ENCODE measurements at places on chromosomes 11 and 22.

DNA sequence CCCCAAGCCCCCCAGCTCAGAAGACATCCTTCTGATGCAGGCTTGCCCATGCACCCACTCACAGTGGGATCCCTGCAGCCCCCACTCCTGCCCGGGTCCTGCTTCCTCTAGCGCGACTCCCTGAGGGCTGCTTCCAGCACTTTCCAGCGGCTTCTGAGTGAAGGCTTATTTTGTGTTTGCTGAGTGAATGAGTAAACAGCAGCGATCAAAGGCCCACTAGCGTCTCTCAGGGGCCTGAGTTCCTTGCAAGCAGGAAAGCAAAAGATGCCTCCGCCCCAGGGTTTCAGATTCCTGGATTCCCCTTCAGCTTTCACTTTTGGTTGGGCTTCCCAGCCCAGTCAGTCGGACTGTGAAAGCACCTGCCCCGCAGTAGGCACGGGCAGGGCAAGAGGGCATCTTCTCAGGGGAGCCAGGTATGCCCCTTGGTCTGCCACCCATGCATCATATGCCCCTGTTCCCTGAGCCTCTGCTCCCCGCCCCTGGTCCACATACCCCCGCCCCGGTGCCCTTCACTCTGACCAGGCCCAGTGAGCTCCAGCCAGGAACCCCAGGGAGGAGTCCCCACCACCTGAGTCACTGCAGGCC lies 9.2 kb downstream of the FADD start:
- no peak for DNase-seq

GRCh38 chr11:47351156-47352126 lies 1.1 kb downstream of the MYBPC3 start:
- DNase-seq: no peak

DNA sequence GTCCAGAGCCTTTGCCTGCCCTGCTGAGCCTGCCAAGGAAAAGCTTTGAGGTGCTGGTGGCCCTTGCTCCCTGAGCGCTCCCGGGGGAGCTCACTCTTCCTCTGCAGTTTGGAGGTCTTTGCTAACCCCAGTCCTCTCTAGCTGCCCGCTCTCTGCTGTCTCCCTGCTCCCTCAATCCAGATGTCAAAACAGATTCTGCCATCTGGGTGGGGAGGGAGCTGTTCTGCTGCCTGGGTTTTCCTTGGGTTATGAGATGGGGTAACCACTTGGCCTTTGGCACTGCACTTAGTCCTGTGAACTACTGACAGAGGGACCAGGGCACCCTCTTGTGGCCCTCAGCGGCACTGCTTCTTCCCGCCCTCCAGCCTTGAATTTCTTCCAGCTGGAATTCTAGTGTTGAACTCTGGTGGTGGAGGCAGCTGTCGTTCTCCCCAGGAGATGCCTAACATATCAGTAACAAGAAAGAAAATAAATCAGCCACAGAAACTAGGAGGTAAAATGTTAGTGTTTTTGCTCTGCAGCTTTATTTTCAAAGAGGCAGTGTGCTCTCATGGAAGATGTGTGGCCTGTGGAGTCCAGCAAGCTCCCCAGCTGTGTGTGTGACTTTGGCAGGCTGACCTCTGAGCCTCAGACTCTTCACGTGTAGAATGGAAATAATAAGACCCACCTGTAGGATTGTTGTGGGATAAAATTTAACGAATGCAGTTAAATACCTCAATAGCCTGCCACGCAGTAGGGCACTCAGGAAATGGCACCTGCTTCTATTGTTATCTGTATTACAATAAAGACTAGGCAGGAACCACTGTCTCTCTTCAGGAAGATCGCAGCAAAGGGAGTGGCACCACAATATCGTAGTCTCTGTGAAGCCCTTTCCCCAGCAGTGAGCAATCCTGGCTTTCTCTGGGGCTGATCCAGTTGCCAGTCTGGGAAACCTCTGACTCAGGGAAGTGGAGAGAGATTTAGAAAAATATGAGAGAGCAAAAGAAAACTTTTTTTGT lies 23.4 kb downstream of the ARFGAP2 start:
- DNase-seq: peak; percentile 77

- DNase-seq: no peak
These were observed 2.4 kb upstream of the CECR2 start for GRCh38 chr22:17366830-17367229.

- DNase-seq: no peak
These were observed 97.1 kb upstream of the SYT13 start for GRCh38 chr11:45383224-45383623.

DNA sequence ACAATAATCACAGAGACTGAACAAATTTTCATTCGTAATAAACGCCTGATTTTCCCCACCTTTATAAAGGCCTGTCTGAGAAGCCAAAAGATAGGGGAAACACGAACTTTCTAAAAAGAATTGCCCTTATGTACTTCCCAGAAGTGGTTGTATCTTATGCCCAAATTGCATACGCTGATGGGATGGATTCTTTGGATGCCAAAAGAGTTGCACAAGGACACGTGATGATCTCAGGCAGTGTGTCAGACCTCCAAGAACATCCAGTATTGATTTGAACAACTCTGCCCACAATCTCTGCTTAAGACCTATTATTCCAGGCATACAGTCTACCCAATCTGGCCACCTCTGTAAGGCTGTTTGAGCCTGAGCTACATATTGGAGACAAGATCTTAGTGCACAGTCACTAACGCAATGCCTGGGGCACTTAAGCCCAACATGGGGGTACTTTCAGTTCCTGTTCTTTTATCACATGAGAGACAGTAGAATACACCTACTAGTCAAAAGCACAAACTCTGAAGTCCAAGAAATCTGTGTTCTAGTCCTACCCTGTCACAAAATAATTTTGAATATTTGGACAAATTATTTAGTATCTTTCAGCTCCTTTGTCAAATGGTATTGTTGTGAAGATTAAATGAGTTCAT lies 38.9 kb downstream of the OR10A6 start:
- DNase-seq: no peak

DNA sequence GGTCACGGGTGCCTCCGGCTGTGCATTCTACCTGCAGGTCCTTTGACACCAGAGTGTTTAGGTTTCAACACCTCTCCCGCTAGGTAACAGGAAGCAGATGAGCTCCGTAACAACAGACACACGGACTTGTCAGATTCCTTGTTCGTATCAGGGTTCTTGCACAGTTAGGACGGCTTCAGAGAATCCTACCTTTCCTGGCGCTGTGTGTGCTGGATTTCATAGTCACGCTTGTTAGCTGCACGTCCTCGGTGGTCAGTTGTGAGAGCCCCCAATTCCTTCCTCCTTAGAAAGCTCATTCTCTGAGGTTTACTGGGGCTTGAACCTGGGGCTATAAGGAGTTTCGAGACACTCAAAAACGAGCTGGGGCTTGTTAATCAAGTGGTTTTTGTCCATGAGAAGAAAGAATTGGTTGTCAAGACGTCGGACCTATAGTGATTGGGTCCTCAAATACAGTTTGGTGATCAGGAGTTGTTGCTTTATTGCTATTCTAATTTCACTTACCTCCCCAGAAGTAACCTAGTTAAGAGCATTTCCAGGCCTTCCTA lies 664 bp downstream of the DDB2 start:
- DNase-seq: no peak

DNA sequence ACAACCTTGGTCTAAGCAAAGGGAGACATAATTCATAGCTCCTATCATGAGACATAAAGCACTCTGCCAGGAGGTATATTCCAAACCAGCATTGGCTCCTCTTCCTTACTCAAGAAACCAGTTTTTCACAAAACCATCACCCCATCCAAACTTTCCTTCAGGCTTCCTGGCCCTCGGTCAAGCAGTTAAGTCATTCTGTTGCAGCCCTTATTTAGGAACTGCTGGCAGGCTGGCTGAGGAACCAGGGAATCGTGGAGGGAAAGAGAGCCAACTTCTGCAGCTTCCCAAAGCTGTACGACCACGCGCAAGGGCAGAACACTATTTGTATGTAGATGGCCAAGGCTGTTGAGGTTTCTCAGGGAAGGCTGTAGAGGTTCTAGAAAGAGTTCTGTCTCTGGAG lies 680 bp downstream of the IFT46 start:
- no peak for DNase-seq

GRCh38 chr11:71485466-71485865 lies 32.5 kb downstream of the NADSYN1 start:
- DNase-seq: no peak

- no peak for DNase-seq
These were observed 138.2 kb downstream of the NECTIN1 start for GRCh38 chr11:119590651-119591351.

- no peak for DNase-seq
These were observed 10.1 kb upstream of the VSIG10L2 start for GRCh38 chr11:125935618-125936199.

DNA sequence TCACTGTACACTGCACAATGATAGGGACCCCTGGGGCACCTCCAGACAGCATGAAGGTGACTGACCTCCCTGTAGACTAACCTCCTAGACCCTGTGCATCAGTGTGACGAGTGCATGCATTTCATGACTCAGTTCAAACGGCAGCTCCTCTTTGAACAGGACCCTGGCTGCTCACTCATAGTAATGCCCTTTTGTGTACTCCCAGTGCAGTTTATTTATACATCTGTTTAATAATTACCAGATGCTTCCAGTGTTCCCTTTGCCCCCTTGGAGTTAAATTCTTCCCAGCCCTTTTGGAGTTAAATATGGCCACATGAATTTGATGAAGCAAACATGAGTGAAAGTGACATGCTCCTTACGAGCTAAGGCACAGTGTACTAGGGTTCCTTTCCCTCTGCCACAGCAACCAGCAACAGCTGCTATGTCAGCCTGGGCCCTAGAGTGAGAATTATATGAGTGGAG lies 72.4 kb downstream of the PANX1 start:
- no peak for DNase-seq

GRCh38 chr11:6541356-6541755 lies 44.3 kb downstream of the DNHD1 start:
- DNase-seq: no peak

GRCh38 chr11:19953336-19953735 lies 206.9 kb downstream of the DBX1 start:
- no peak for DNase-seq

DNA sequence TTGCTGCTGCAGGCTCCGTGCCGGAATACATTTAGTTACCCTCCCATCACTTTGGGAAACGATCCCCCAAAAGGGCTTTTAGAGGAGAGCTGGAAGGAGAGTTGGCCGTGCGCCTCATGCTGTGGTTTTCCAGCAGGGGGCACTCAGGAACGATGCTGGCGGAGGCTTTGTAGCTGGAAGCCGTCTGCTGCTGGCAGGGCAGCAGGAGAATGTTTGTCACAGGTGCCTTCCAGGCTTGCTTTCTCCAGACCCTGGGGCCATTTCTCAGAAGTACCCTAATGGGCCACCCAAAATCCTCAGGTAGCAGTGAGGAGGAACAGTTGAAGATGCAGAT lies 30.0 kb upstream of the CABP7 start:
- DNase-seq: peak; percentile 79

GRCh38 chr11:45477588-45477987 lies 187.8 kb downstream of the CHST1 start:
- no peak for DNase-seq

- DNase-seq: no peak
These were observed 15.2 kb upstream of the TH start for GRCh38 chr11:2186669-2187279.

DNA sequence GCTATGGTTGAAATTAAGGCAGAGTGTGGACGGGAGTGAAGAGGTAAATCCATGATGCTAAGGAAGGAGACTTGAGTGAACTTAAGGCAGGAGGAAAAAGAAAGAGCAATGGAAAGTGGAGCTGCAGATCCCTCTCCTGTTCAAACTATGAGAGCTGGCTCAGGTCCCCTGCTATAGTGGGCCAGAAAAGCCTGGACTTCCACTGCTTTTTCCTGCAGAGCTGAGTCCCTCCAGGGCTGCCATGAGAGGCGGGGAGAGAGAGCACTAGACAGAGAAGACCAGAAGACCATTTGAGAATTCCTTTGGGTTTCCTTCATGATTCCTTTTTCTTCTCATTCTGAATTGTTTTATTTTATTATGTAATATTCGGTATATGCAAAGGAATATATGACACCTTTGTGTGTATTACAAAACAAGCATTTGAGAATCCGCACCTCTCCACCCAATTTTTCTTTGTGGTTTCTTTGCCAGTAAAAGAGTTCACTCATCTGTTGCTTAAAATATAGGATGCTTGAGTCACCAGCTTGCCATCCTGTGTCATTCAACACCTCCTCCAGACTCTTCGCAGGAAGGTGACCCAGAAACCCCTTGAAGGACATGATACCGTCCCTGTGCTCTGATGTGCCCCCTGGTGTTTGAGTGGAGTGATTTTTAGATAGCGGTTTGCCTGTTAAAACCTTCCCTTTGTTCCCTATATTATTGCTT lies 24.4 kb downstream of the SREBF2 start:
- peak; percentile 42 for DNase-seq

GRCh38 chr11:80443177-80443576 lies 1002.3 kb upstream of the TENM4 start:
- DNase-seq: no peak

- DNase-seq: peak; percentile 32
These were observed 49.5 kb upstream of the HSPA8 start for GRCh38 chr11:123111465-123111864.

GRCh38 chr11:107856981-107857517 lies 1.5 kb downstream of the SLC35F2 start:
- no peak for DNase-seq

DNA sequence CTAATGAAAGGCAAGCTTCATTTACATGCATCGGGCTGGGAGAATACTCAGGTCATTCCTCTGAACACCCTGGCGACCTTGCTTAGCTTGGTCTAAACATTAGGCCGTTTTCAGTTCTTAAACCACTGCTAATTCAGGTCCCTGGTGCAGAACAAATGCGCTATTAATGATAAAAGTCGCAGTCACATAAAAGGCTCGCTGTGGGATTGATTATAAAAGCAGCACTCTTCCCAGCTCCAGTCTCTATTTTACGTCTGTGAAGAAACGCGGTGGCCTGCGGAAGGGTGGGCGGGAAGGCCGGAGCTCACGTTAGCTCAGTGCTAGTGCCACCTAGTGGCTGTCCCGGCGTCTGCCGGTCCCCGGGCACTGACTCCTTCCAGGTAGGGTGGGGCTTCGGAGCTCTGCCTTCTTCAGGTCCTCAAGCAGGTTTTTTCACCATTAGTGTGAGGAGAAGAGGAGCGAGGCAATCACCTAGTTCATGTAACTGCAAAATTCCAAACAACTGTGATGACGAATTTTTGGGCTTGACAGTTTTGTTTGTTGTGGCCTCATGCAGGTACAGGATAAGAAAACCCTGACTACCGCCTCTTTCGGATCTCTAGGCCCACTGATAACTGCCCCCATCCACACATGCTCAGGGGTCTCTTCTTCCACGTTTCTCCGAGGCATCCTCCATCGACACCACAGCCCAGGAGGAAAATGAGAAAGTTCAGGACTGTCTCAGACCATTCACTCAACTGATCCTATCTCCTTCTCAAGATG lies 66.5 kb upstream of the CLMP start:
- no peak for DNase-seq

DNA sequence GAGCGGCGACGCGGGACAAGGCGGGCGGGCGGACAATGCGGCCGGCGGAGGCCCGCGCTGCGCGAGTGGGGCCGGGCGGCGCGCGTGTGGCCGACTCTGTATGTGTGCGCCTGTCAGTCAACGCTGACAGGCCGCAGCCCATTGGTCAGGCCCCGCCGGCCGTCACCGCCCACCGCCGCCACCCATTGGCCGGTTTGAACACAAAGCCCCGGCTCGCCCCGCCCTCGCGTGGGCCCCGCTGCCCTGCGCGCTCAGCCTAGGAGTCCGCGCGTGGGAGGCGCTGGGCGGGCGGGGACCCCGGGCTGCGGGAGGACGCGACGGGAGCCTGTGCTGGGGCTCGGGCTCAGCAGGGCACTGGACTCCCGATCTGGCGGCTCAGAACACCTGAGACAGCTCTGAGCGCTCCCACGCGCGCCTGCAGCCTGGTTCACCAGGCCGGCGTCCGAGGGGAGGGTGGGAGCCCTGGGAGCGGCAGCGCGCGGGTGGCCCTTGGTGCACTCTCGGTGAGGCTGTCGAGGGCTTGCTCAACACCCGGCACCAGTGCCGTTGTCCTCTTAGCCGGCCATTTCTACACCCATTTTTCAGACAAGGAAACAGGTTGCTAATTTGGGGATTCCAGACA lies at the start of gene SUN2:
TSS of gene SUN2 (minus strand) at position 88 of the 622 bp plus-strand sequence. CDS start 3,370 bp downstream, outside the sequence.
- DNase-seq: peak; percentile 19

All from NCI-H1694 treated with DMSO at 0.1 percent for 48 hours (cell line).